ENCODE measurements at places on chromosomes 5 and 9. TPM values are rescaled to one million over a fixed set of nuclear protein-coding genes. Genes with fewer than 3 reads are reported as not detected.
A peak's percentile ranks its signal among the peaks of the same experiment; 100 is the strongest.

DNA sequence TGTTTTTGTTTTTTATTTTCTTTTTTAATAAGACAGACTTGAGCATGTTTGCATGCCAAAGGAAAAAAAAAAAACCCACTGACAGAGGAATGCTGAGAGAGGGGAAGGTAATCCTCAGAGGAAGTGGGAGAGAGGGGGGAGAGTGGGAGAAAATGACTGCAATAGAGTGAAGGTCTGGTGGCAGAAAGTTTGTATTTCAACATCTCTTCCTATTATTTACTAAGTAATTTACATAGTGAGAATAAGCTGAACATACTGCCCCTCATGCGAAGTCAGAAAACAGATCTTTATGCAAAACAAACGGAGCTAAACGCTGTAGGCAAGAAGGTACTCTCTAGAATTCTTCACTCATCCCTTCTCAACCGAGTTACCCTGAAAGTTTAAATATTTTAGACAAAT lies 45.0 kb downstream of the ELL2 start:
- DNase-seq: no peak

DNA sequence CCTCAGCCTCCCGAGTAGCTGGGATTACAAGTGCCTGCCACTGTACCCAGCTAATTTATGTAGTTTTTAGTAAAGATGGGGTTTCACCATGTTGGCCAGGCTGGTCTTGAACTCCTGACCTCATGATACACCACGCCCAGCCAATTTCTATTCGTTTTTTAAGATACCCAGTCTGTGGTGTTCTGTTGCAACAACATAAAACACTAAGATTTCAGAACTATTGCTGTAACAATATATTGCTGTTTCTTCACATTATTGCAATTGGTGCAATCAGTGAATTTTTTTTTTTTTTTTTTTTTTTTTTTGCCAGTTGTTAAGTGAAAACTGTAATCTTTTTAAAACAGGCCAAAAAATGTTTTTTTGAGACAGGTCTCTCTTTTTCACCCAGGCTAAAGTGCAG lies 9.9 kb downstream of the SRP19 start:
- DNase-seq: no peak

GRCh38 chr9:114613087-114613486 lies 2.0 kb downstream of the TMEM268 start:
- no peak for DNase-seq

DNA sequence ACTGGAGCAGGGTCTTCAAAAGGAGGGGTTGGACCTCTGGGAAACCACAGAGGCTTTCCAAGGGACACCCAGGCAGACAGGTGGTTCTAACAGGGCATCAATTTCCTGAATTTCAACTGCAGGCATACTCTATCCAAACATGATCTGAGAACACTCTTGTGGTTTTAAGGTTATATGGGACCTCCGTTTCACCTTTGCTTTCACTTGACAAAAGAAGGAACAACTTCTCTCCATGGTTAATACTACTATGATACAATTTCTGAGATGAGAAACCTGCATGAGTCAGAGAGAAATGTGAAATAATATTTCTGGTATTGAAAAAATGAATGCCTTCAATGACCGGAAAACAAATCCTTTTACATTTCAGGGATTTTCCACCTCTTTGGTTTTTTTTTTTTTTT lies 28.0 kb upstream of the ERAP1 start:
- peak; percentile 11 for DNase-seq

GRCh38 chr9:130659699-130660248 lies 4.6 kb upstream of the PRDM12 start:
- DNase-seq: no peak

ZNF608 gene
- 5.9 TPM for total RNA-seq

TNFAIP8 gene
- total RNA-seq: 66.0 TPM

All from hematopoietic multipotent progenitor cell (in vitro differentiated cells).